ENCODE measurements at places on chromosomes 6 and 20.

DNA sequence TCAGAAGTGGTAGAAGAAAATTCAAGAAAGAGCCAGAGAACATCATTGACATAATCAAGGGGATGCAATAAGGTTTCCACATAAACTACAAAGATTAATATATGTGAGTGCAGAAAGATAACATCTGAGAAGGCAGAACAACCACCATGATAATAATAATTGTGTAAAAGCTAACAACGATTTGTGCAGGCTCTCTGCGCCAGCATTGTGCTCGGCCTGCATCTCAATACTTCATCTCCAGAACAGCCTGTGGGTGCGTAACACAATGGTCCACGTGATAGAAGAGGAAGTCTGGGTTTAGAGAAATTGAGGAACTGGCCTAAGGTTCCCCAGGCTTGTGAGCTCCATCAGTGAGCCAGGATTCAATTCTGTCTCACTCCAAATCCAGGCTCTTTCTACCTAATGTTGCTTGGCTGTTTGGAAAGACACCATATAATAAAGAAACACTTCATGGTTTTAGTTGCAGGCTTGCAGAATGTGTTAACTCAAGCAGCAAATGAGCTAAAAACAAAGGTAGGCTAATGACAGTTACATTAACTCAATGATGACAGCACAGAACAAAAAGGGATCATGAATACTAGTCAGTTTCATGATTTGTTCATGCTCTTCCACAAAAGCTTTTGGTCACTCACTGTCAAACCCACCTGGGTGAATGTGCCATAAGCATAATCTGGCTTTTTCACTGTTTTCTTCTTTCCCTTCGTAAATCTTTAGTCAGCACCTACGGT, 71.2 kb downstream of the LY86 start:
- DNase-seq: no peak

- DNase-seq: peak; percentile 0
These were observed 3.4 kb upstream of the TBC1D7 start for GRCh38 chr6:13331516-13332348.

GRCh38 chr6:142361779-142362750, 60.3 kb downstream of the ADGRG6 start:
- no peak for DNase-seq

DNA sequence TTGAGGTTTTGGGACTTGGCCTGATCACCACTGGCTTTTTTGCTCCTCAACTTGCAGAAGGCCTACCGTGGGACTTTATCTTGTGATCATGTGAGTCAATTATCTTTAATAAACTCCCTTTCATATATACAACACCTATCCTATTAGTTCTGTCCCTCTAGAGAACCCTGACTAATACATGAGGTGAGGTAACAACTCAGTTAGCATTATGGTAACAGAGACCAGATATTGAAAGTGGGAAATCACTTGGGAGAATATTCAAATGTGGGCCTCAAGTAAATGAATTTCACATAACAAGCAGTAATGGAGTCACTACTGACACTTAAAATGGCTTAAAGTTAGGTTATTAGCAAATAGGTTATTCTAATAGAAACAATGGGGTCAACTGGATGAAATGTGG, 438.1 kb upstream of the AGPAT4 start:
- DNase-seq: no peak

GRCh38 chr6:163414946-163415619, 565 bp downstream of the QKI start:
- peak; percentile 63 for DNase-seq

DNA sequence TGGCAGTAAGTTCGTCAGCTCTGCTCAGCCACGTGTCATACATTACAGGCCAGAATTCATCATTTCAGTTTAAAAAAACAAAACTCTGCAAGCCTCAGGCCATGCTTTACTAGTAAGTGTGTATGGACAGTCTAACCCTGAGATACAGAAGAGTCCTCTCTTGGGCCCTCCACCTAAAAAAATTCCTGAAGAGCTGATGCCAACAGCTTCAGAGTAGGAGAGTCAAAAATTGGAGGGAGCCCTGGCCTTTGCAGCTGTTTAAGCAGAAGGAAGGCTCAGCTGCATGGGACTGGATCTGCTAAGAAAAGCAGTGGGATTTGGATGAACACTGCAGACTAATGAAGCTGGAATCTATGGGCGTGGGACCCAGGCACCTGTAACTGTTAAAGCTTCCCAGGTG, 47.2 kb upstream of the FAM8A1 start:
- no peak for DNase-seq

DNA sequence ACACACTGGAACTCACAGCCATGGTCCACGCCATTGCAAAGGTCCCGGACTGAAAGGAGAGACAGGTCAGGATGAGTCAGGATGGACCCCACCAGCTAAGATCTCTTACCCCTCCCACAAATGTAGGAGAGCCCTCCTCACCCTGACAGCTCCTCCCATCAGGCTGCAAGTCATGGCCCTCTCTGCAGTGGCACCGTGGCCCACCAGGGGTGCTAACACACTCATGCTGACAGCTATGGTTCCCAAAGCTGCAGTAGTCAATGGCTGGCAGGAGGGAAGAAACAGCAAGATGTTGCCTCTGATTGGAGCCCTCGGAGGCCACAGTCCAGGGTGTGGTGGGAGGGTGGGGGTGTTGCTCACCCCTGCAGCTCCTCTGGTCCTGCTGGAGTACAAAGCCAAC, 5.7 kb upstream of the RBPJL start:
- DNase-seq: no peak

GRCh38 chr20:21053002-21053762, 53.0 kb downstream of the LINC00237 start:
- peak; percentile 35 for DNase-seq

GRCh38 chr6:41497994-41498393, 48.2 kb upstream of the FOXP4 start:
- no peak for DNase-seq

DNA sequence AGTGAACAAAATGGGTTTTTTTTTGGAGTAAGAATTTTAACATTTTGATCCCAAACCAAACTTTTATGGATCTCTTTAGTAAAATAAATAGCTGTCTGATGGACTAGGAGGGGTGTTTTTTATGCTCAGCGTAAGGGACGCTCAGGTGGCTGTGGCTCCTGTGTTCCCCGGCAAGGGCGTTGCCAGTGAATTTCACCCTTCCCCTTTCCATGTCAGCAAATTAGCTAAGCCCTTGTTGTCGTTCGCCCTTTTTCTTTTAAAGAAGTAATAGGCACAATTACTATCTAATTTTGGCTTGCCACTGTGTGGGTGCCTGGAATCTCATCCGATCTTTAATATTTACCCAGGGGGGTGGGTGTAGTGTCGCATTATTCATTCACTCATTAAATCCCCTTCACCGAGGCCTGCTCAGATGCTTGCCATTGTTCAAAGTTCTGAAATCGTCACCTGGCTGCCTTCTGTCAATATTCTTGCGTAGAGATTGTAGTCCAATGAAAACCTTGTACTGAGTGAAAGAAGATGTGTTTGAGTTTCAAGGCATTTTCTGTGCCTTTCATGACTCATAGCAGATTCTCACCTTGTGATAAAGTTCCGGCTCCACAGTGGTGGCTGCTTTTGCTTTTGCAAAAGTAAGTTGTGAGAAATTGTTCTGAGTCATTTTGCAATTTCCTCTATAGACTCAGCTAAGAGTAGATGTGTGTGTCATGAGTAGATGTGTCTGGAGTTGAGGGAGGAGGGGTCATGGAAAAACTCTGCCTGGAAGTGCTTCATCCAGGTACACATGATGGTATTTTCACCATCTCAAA, 40.0 kb upstream of the CLDN20 start:
- DNase-seq: no peak

- DNase-seq: no peak
These were observed 11.6 kb downstream of the GPR31 start for GRCh38 chr6:167146135-167146534.
